Naive thymus-derived CD4-positive, alpha-beta T cell (primary cell): ENCODE measurements at places on chromosomes 1 and 21. TPM values are rescaled to one million over a fixed set of nuclear protein-coding genes. Genes with fewer than 3 reads are reported as not detected.
A peak's percentile ranks its signal among the peaks of the same experiment; 100 is the strongest.

- DNase-seq: no peak
Observed at GRCh38 chr21:35111321-35111930, 62.3 kb upstream of the RUNX1 start.

DNA sequence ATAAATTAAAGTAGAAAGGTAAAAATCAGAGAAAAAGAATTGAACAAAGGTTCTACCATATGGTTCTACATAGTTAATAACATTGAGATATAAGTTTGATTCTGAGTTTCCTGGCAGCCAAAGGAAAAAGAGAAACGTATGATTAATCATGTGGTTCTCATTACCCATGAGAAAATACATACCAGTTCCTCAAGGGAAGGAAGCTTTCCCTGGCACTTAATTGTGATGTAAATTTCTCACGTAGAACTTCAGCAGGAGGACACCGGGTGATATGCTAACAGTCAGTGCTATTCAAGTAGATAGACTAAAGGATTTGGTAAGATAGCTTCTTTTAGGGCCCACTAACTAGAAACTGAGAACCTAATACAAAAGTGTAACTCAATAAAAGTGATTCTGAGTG, 218.5 kb downstream of the NFIA start:
- no peak for DNase-seq

- no peak for DNase-seq
Observed at GRCh38 chr1:36705629-36706028, 222.9 kb upstream of the CSF3R start.

- DNase-seq: no peak
Observed at GRCh38 chr1:159646687-159647086, 59.1 kb downstream of the APCS start.

GRCh38 chr1:236206548-236206947, 64.2 kb downstream of the GPR137B start:
- DNase-seq: no peak

DNA sequence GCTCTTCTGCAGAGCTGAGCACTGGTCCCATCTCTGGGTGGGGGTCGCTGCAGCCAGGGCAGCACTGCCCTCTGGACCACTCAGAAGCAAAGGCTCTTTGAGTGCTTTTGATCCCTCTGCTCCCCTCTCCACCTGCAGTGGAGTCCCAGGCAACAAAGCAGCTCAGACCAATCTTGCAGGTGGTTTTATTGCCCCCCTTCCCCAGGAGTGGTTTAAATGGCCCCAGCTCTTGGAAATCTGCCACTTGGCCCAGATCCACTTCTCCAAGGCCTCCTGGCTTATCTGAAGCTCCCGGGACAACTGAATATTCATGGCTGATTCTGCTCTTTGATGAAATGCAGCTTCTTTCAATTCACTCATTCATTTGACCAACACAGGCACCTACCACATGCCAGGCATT, 2.7 kb downstream of the STUM start:
- no peak for DNase-seq

- DNase-seq: peak; percentile 68
Observed at GRCh38 chr1:84143796-84144565, at the start of gene PRKACB. PRKACB (plus strand) TSS chr1:84144271; CDS start chr1:84144362, 91 bp downstream.

DNA sequence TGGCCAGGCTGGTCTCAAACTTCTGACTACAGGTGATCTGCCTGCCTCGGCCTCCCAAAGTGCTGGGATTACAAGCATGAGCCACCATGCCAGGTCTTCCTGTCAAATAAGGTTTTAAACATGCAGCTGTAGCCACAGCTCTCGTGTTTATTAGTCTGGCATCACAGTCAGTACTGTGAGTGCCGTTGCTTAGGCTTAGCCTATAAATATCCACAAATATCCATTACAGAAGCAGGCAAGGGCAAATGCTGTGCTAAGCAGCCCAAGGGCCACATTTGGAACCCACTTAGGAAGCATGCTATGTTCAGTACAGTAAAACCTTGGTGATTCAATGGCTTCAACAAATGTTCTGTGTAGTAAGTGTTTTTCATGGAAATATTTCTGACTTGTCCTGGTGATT, 75.9 kb downstream of the KIF1B start:
- DNase-seq: no peak

- DNase-seq: no peak
Observed at GRCh38 chr1:232531291-232531690, 98.6 kb downstream of the SIPA1L2 start.

GRCh38 chr1:94799206-94799605, 21.0 kb upstream of the SLC44A3 start:
- DNase-seq: no peak

DNA sequence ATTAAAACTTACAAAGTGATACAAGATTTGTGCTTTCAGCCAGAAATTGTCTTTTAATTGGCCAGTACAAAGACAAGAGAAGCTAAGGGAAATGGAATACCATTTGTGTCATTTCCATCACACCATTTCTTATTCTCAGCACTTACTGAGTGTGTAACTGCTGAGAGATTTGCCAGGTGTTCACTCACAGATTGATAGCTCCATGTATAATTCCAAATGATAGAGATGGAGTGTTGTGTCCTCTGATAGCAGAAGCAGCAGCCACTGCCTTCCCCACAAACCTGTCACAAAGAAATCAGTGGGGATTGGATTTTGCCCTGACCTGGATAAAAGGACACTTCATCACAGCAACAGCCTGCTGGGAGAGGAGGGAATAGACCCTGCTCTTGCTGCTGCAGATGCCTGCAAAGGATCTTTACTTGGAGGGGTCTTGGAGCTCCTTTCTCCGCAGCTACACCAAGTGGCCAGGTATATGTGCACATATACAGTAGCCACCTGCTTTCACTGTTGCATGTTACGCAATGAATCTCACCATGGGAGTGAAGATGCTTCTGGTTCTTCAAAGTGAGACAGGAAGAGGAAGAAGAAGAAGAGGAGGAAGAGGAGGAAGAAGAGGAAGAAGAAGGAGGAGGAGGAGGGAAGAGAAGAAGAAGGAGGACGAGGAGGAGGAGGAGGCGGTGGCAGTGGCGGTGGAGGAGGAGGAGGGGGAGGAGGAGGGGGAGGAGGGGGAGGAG, 78.7 kb upstream of the KCNJ15 start:
- DNase-seq: no peak

DNA sequence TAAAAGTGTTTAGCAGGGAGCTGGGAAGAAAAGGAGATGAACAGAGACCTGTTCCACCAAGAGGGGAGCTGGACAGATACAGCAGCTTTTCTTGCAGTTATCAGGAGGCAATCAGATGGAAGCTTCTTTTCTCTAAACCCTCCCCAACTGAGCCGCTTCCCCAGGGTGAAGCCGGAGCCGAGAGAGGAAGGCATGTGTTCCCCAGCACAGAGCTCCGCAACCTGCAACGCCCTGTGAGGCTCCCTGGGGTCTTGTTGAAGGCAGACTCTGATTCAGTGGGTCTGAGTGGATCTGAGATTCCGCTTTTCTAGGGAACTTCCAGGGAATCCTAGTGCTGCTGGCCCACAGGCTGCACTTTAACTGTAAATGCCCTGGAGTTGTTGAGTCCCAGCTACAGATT, 139.1 kb upstream of the COA6 start:
- DNase-seq: no peak

- DNase-seq: no peak
Observed at GRCh38 chr1:17521946-17522612, 17.4 kb upstream of the ARHGEF10L start.

DNA sequence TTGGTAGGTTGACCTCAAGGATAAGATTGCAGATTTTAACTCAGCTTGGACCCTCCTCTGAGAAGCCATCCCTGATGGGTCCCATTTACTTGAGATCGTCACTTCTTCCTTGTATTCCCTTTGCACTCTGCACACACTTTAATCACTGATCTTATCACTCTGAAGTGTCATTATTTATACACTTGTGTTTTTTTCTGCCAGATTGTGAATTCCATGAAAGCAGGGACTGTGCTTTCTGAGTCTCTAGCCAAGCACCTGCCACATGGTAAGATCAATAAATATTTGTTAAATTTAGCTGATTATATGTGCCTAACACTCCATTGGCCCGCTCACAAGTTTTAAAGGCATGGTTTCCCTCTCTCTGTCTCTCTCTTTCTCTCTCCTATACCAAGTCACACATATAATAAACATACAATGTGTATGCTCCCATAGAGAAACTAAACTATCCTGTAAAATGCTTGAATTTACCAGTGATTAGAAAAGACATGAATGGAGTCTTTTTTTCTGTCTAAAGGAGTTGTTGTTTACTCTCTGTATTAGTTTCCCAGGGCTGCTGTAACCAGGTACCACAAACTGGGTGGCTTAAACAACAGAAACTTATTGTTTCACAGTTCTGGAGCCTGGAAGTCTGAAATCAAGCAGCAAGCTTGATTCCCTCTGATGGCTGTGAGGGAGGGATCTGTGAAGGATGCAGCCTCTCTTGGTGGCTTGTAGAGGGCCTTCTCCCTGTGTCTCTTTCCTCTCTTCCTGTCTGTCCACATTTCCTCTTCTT, 105.2 kb upstream of the GADD45A start:
- no peak for DNase-seq

GRCh38 chr1:205604059-205604458, 27.8 kb downstream of the ELK4 start:
- DNase-seq: no peak

DNA sequence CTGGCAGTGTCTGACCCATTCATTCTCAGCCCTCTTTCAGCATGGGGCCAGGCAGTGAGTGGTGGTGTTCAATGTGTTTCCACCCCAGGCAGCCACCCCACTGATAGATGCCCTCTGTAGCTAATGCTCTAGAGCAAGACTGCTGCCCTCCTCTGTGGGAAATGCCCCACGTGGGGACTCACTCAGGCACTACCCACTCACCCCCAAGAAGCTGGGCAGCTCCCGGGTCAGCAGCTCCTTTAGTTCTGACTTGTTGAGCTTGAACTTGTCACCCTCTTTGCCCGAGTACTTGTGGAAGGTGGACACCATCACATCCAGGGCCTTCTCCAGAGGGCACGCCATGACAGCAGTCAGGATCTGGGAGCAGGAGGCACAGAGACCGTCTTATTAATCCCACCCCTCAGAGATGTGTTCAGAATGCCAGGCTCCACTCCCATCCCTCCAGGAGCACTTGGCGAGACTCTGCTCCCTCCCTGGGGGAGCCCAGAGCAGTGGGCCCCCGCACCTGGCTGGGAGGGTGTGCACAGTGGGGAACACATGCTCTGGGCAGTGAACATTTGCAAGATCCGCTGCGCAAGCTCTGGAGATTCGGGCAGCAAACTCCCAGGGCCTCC, 1.0 kb downstream of the S100A4 start:
- no peak for DNase-seq

DNA sequence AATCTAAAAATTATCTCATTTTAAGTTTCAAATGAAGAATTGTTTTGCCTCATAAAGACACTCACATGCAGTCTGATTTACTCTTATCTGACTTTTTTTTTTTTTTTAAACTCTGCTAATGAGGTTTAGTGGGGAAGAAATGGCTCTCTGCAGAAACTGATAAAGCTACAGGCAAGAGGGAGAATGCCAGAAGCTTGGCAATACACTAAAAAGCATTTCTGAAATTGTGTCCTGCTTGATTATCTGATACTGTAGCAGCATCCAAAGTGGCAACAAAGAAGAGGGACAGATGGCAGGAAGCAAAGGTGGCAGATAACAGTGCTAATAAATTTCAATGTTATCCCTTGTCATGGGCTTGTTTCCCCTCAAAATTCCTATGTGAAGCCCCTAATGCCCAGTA, 1744.9 kb downstream of the NCAM2 start:
- DNase-seq: no peak

GRCh38 chr1:111660204-111661150, 40.9 kb downstream of the RAP1A start:
- peak; percentile 37 for DNase-seq

DNA sequence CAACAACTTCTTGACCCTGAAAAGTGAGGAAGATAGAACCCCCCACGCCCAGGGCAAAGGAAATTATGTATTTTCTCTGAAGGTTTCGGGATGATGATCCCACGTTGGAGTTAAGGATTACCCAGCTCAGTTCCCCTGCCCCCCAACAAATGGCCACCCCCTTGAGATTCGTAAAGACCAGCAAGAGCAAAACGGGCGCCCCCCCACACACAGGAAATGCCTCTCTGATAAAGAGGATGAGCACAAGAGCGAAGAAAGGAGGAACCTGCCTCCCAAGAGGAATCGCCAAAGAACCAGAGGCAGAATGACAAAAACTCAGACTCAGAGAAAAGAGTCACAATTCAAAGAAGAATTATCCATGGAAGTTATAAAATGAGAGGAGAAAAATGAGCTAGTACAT, 576.9 kb downstream of the MATN1 start:
- no peak for DNase-seq

- DNase-seq: no peak
Observed at GRCh38 chr1:165152109-165152508, 204.4 kb downstream of the LMX1A start.

DNA sequence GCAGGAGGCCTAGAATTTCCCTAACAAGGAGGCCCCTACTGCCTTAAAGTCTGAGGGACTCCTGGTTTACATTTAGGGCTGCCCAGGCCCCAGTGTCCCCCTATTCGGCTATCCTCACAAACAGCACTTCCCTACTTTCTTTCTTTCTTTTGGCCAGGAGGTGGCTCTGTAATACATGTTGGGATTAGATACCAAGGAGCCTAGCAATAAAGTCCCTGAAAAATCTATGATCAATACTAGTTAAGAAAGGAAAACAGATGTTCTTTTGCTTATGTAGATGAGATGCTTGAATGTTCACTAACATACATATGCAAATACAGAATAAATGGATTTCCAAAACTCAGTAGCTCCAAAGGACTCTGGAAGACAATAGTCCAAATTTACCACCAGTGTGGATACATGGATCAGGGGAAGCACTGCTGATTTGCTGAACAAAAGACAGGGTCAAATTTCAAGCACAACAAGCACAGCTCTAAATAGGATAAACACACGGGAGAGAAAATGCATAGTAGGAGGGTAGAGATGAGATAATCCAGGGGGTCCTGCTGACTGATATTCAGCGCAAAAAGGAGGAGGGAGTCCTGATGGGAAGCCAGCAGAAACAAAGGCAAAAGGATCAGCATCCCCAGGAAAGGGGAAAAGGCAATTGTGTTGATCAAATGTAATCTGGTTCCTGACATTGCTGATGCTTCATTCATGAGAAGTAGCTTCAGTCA, 240.0 kb downstream of the NUF2 start:
- no peak for DNase-seq

DNA sequence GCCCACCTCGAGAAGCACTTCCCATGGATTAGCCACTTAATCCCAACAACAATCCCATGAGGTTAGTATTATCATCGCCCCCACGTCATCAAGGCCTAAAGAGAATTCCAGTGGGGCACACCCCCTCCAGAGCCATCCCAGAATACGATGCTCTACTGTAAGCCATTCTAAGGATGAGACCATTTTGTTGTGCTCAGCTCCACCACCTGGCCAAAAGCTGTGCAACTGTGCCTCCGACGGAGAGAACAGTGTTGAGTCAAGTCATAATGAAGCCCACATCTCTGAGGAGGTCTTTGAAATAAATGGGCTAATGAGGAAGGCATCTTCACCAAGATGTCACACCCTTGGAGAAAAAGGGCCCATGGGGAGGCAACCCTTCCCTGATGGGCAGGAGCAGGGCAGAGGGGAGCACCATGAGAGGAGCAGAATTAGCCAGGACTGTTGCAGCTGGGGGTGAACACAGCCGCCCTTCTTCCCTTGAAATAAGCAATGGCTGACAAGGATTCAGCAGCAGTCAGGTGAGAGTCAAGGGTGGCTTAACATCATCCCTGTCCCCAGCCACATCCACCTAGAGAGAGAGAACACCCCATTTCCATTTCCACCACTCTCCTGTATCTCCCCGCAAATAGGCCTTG, 14.6 kb downstream of the SYF2 start:
- no peak for DNase-seq

GUCA2A gene
- total RNA-seq: not detected in 2 replicates

KCNK2 gene
- total RNA-seq: not detected

ZNF648 gene
- not detected for total RNA-seq

TMEM269 gene
- 0.42 TPM for total RNA-seq

SPRR2B gene
- not detected for total RNA-seq

TEDDM1 gene
- total RNA-seq: not detected
